ENCODE measurements at places on chromosomes 1 and 21. TPM values are rescaled to one million over a fixed set of nuclear protein-coding genes. Genes with fewer than 3 reads are reported as not detected.

AGT gene
- total RNA-seq: 0.23 TPM

CLCNKB gene
- 0.09 TPM for total RNA-seq

CFHR4 gene
- total RNA-seq: not detected

WDR64 gene
- not detected for total RNA-seq

SPATA17 gene
- 5.0 TPM for total RNA-seq

LRRN2 gene
- 1.2 TPM for total RNA-seq

Data from pericardium fibroblast (primary cell).